ENCODE measurements at places on chromosomes 1 and 21.

- no peak for DNase-seq
Observed at GRCh38 chr1:182410620-182411273, 10.3 kb upstream of the TEDDM1 start.

- DNase-seq: no peak
Observed at GRCh38 chr21:38645282-38645681, 147.0 kb upstream of the ERG start.

- DNase-seq: no peak
Observed at GRCh38 chr1:195604287-195604686, 1004.0 kb downstream of the KCNT2 start.

GRCh38 chr1:101914473-101915242 lies 82.1 kb downstream of the OLFM3 start:
- DNase-seq: no peak

- no peak for DNase-seq
Observed at GRCh38 chr21:35559829-35560225, 500.5 kb downstream of the SETD4 start.

DNA sequence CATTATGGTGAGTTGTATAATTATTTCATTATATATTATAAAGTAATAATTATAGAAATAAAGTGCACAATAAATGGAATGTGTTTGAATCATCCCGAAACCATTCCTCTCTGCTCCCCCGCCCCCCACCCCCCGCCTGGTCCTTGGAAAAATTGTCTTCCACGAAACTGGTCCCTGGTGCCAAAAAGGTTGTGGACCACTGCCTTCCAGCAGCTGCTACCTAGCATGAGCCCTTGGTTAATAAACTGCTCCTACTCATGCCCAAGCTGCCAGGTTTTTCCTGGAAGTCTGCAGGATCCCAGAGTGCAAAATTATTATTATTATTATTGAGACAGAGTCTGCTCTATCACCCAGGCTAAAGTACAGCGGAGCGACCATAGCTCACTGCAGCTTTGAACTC lies 6.8 kb upstream of the IFNGR2 start:
- no peak for DNase-seq

GRCh38 chr1:182235952-182236650 lies 155.5 kb downstream of the GLUL start:
- DNase-seq: no peak

DNA sequence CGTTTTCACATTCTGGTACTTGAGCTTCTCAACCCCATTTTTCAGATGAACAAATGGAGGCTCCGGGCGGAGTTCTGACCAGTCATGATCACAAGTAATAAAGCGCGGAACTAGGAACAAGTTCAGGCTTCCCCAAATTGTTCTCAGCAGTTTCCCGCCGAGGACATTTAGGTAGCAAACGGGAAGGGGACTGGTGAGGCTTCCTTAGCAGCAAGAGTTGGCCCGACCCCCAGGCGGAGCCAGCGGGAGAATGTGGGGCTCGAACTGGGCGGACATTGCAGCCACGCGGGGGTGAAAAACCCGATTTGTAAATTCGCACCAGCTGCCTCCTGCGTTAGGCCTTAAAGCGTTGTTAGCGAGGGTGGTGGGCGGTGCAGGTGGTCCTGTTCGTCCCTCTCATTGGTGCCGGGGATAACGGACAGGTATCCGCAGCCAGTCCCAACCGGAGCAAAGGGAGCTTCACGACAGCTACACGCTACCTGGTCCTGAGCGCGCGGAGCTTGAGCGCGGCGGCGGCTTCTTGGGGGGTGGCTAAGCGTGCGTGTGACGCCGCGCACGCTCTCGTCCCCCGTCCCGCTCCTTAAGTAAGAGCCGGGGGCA lies 15.3 kb downstream of the SEMA6C start:
- DNase-seq: peak; percentile 39

- no peak for DNase-seq
Observed at GRCh38 chr1:39063191-39063590, 37.0 kb downstream of the NDUFS5 start.

GRCh38 chr1:157176591-157177121 lies 38.5 kb upstream of the ETV3 start:
- DNase-seq: no peak
